Activated CD4-positive, alpha-beta T cell treated with anti-CD3 and anti-CD28 coated beads for 1 hour (primary cell): ENCODE measurements at places on chromosomes 5 and 9.

GRCh38 chr5:177601577-177602457 is 1.9 kb downstream of the B4GALT7 start:
- no peak for DNase-seq

DNA sequence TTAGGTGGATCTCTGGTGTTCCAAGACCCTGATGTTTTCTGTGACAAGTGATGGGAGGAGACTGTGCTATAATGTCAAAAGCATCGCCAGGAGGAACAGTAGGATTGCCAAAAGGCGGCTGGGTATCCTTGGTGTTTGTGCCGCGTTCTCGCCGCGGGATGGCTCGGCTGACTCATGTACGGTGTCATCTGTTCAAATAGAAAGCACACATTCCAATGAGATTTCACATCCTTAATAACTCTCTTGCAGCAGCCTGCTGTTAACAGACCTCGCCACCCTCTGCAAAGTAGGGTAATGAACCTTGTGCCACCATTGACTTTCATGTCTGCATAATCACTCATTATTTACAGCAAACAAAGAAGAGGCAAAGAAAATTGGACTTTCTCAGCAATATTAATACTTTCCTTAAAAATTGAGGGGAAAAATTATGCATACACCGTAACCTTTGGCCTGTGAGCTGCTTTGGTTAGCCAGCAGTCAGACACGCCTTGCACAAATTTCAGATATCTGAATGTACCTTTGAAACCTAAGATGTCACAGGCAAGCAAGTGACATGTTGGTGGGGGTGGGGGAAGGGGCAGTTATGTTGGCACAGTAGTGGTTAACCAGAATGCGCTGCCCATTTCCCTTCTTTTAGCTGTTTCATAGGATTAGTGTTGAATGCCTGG is 289.4 kb downstream of the EFNA5 start:
- no peak for DNase-seq

- DNase-seq = no peak
Measured at GRCh38 chr9:18936094-18936871, 96.7 kb downstream of the SAXO1 start.

GRCh38 chr9:82726424-82727276 is 336.3 kb downstream of the RASEF start:
- no peak for DNase-seq
